Occipital lobe (tissue), 3 donors: ENCODE measurements at places on chromosomes 4 and X. TPM values are rescaled to one million over a fixed set of nuclear protein-coding genes. Genes with fewer than 3 reads are reported as not detected.

GRCh38 chr4:149555799-149556198, 259.8 kb downstream of the IQCM start:
- DNase-seq, result no peak

GRCh38 chrX:37332987-37333658, 16.0 kb upstream of the PRRG1 start:
- no peak for DNase-seq

CSN1S1 gene
- not detected for total RNA-seq

DNA sequence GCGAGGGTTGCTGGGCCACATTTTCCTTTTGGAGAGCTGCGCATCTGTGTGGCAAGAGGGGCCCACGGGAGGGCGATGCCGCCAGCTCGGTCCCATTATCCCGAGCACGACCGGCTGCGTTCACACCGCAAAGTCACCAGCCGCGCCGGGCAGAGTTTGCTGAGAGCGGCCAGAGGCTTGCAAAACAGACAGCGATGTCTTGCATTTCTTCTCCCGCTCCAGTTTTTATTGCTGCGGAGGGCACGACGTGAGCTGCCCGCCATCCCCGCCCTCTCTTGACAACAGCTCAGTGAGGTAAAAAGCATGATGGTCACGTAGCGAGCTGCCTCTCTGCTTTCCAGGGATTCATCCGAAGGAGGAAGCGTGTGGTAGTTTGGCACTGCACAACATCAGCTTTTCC, 102.1 kb upstream of the TENM3 start:
- no peak for DNase-seq

DNA sequence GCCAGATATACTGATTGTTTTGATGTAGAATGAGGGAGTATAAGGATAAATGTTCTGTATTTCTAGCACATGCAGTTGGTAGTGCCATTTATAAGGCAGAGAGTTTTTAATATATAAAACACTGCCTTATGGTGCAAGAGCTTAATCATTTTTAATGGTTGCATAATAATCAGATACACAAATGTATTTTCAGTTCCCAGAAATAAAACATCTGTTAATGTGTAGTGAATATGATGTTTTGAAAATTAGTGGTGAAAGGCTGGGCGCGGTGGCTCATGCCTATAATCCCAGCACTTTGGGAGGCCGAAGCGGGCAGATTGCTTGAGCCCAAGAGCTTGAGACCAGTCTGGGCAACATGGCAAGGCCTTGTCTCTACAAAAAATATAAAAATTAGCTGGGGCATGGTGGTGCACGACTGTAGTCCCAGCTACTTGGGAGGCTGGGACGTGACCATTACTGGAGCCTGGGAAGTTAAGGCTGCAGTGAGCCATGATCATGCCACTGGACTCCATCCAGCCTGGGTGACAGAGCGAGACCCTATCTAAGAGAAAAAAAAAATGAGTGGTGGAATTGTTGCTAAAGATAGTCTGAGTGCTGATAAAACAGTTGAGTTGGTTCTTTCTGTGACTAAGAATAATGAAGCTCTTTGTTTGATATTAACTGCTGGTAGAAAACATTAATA, 29.3 kb downstream of the CLCN3 start:
- DNase-seq, result no peak

GRCh38 chr4:186137196-186137794, 32.8 kb downstream of the FAM149A start:
- no peak for DNase-seq

EDNRA gene
- 9.7 TPM for total RNA-seq

- no peak for DNase-seq
These were observed 16.5 kb downstream of the MCF2 start for GRCh38 chrX:139691493-139691842.

- no peak for DNase-seq
These were observed 8.0 kb upstream of the HNRNPD start for GRCh38 chr4:82381661-82382296.

KLHL13 gene
- total RNA-seq, result 51.2 TPM

GRCh38 chrX:79270401-79270800, 96.7 kb downstream of the ITM2A start:
- no peak for DNase-seq

GRCh38 chr4:7787681-7788141, 151.9 kb downstream of the AFAP1 start:
- no peak for DNase-seq

GRCh38 chr4:22477813-22478182, 38.1 kb downstream of the ADGRA3 start:
- no peak for DNase-seq

MYOZ2 gene
- 0.62 TPM for total RNA-seq

PIN4 gene
- total RNA-seq, result 13.7 TPM

GRCh38 chr4:107902715-107903114, 28.6 kb upstream of the CYP2U1 start:
- DNase-seq, result no peak

GRCh38 chr4:148359769-148360168, 82.4 kb downstream of the NR3C2 start:
- DNase-seq, result no peak

DNA sequence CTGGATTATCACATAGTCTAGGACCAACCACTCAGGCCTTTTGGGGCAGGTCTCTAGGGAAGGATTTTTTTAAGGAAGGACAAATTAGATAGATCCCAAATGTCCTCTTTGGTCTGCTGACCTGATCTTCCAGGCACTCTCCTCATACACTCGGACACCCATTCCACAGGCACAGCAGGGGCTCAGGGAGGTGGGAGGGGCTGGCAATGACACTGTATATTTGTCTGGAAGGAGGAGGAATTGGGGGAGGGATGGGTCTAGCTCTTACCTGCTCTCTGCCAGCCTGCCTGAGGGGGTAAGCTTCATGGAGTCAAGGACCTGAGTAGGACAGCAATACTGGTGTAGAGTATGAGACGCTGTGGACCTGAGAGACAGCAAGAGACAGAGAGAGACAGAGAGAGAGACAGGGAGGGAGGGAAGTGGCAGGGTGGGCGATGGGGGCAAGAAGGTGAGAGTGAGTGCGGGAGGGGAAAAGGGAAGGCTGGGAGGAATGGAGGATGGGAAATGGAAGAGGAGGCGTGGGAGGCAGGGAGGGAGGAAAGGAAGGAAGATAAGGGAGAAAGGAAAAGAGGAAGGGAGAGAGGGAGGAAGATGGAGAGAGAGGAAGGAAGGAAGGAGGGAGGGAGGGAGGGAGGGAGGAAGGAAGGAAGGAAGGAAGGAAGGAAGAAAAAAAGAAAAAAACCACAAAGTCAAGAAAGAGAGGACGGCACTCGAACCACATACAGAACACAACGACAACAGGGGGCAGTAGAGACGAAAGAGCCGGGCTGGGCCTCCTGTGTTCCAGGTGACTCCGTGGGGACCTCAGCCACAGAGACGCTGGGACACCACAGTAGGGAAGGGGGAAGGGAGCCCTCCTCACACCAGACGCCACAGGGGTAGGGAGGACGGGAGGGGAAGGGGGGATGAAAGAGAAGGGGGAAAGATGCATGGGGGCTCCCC, 1.8 kb downstream of the IQSEC2 start:
- DNase-seq, result no peak

RNF128 gene
- total RNA-seq, result 1.2 TPM

ADGRG2 gene
- 6.6 TPM for total RNA-seq

- DNase-seq, result no peak
These were observed 20.2 kb downstream of the TLR10 start for GRCh38 chr4:38762560-38762959.

DNA sequence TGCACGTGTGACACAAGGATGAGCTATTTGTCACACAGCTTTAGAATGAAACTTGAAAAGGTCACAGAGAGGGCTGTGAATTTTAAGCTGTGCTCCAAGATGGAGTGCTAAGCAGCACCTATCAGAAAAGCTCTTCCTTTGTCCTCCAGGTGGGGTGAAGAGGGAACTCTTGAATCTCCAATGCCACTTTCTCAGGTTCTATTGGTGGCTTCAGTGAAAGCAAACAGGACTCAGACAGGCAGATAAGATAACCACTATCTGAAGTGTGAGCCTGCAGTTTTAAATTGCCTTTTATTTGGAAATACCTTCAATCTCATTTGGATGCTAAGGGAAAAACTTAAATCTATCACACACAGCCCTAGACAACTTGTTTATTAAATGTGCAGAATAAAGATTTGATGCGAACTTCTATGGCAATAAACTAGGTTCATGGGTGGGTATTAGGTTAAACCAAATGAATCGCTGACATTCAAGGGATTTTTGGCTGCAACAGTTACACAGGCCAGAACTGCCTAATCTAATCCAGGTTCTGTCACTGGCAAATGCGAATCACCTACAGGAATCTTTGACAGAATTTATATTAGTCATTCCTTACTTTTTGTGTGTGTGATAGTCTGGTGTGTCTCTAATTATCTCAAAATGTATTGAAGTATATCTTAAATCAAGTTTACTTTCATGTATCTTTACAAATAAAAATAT, 13.6 kb upstream of the PDGFRA start:
- DNase-seq, result no peak
